T-helper 22 cell (primary cell): ENCODE measurements at places on chromosomes 2 and 18.
A peak's percentile ranks its signal among the peaks of the same experiment; 100 is the strongest.

GRCh38 chr2:60569680-60570111, 16.2 kb upstream of the BCL11A start:
- no peak for DNase-seq

DNA sequence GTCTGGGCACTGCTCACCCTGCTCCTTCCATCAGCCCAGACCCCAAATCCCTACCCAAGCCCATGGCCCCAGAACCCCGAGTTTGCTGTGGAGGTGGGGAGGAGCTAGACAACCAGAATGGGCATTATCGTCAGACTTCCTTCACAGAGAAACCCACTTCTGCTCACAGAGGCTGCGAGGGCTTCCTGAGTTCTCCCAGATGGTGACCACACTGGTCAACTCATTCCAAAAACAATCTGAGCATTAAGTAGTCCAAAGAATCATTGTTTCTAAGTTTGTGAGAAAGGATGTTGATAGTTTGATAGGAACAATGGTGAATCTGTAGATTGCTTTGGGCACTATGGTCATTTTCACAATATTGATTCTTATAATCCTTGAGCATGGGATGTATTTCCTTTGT, 60.2 kb downstream of the LRRC30 start:
- DNase-seq: no peak

- no peak for DNase-seq
Measured at GRCh38 chr2:50118905-50119702, 912.8 kb downstream of the NRXN1 start.

DNA sequence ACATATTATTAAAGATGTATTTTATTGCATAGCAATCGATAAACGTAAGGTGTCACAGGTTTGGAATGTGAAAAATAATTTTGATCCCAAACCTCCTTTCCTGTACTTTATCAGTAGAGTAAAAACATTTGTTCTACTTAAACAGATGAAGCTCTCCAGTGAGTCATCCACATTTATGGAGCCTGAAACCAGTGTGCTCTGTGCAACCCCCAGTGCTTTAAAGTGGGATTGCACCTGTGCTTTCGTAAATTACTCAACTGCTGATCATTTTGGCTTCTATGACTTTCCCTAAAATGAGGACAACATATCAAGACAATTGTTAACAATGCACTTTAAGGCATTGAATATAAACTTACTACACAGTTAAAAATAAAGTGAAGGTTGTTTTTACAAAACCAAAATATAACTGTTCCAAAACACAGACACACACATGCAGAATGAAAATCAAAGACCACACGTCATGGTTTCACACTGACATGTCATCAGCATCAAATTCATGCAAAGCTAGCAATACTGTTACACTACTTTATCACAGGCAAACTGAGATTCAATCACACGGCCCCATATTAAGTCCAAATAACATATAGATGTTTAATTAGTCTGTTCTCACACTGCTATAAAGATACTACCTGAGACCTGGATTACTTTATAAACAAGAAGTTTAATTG, 9.7 kb downstream of the TMEM18 start:
- DNase-seq: no peak

GRCh38 chr2:48148841-48149430, 242.6 kb upstream of the FBXO11 start:
- no peak for DNase-seq

- no peak for DNase-seq
Measured at GRCh38 chr2:30677231-30677630, 130.0 kb downstream of the CAPN13 start.

DNA sequence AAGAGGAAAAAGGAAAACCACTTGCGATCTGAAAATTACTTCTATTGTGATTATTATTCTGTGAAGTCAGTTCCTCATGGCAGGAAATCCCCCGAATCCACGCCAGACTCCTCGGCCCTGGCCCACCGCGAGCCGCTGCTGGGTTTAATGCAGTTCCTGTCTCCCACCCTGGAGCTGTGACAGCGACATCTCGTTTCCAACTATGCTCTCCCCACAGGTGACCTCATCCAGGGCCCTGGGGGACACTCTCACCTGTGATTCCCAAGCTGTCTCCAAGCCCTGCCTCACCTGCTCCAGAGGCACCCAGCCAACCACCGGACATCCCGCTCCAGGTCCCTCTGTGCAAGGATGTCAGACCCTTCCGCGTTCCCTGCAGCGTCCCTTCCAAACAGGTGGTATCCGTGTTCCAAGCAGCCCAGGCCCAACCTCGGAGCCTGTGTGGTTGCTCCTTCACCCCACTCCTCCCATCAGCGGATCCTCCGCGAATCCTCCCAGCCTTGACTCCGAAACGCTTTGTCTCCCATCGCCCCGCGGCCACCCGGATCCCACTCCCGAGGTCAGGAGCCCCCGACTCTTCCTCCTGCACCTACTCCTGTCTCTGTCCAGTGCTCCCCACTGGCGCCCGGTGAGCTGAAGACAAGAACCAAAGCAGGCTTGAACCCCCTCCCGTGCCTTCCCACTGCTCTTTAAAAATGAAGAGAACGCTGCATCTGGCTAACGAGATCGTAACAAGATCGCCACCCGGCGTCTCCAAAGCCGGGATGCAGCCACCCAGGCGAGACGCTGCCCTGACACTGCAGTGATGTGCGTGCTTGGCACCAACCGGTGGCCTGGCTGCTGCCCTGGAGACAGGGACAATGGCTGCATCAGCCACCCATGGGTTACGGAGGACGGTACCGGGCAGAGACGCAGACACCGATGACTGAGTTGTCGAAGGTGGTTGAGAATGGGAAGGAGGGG, 96.5 kb downstream of the NDUFA10 start:
- no peak for DNase-seq

- DNase-seq: no peak
Measured at GRCh38 chr2:9897331-9897737, 54.1 kb downstream of the TAF1B start.

- no peak for DNase-seq
Measured at GRCh38 chr2:132581991-132582738, 87.8 kb downstream of the LYPD1 start.

GRCh38 chr2:15364561-15364960, 196.6 kb downstream of the NBAS start:
- DNase-seq: no peak

- DNase-seq: no peak
Measured at GRCh38 chr2:206481056-206481455, 37.7 kb downstream of the ADAM23 start.

GRCh38 chr2:235468978-235469655, 24.7 kb upstream of the AGAP1 start:
- DNase-seq: no peak

DNA sequence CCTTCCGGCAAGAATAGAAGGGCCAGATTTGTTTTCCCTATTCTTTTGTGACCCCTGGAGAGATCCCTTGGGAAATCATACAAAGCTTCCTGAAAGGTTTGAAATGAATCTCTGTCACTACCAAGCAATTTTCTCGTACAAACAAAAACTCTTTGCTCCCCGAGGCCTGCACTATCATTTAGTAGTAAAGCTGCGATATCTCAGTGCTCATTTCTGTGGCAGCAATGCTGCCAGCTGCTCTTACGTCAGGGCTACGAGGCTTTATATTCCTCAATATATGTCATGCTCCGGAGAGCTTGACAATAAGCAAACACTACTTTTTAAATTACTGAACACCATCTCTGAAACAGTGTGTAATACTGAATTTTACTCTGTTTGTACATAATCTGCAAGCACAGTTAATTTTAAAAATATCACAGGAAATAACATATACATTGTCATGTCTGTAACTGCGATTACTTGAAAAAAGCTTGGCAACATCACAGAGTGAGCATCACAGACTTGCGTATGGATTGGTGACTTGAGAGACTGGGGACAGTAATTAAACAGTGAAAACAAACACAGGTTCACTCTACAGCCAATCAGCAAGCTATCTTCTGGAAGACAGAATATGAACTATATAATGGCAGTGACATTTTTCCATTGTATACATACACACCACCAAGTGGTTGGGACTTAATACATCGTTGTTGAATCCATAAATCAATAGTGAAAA, 403.3 kb upstream of the NETO1 start:
- no peak for DNase-seq

- no peak for DNase-seq
Measured at GRCh38 chr18:49751427-49752094, 61.8 kb downstream of the ACAA2 start.

GRCh38 chr2:204072443-204073324, 136.1 kb downstream of the ICOS start:
- peak; percentile 2 for DNase-seq

DNA sequence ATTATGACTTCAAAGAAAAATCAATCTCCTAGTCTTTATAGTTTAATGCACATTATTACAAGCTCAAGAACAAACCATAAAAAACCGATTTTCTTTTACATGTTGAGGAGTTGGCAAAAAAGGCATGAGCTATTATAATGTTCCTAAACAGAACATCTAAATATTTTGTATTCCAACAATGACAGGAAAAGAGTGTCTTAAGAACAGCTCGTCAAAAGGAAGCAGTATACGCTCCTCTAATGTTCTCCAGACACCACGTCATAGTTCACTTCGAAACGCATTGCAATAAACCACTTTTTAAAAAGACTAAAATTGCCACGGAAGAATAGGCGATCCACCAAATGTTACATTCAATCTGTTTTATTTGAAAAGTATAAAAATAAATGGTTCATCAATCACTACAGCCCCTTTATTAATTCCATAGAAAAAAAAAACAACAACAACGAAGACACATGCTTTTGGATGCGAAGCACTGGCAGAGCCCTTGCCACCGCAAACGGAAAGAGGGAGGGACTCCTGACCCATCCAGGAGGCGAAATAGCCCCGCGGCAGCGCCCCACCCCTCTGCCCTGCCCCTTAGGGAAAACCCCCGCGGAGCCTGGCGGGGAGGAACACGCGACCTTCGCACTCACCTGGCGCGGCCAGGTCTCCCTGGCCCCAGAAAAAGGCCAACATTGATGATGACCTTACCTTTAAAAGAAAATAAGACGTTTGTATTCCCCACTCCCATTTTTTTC, 45.8 kb downstream of the MBP start:
- DNase-seq: no peak

DNA sequence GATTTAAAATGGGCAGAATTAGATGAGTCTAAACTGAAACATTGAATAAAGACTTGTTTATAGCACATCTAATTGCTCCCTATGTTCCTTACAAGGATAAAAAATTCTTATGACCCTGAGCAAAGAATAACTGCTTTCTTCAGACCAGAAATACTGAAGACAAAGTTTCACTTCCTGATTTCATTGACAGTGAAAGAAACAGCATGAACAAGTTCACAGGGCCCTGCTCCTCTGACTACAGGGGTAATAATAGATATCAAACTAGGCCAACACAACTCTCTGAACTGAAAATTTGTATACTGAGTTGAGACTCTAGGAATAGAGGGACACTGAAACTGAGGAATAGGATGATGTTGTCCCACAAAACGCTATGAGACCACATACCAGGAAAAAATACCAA, 1383.3 kb upstream of the CDH2 start:
- no peak for DNase-seq

GRCh38 chr18:50956116-50956515, 11.7 kb upstream of the ELAC1 start:
- DNase-seq: no peak

GRCh38 chr2:201890453-201890852, 84.1 kb downstream of the CDK15 start:
- no peak for DNase-seq

DNA sequence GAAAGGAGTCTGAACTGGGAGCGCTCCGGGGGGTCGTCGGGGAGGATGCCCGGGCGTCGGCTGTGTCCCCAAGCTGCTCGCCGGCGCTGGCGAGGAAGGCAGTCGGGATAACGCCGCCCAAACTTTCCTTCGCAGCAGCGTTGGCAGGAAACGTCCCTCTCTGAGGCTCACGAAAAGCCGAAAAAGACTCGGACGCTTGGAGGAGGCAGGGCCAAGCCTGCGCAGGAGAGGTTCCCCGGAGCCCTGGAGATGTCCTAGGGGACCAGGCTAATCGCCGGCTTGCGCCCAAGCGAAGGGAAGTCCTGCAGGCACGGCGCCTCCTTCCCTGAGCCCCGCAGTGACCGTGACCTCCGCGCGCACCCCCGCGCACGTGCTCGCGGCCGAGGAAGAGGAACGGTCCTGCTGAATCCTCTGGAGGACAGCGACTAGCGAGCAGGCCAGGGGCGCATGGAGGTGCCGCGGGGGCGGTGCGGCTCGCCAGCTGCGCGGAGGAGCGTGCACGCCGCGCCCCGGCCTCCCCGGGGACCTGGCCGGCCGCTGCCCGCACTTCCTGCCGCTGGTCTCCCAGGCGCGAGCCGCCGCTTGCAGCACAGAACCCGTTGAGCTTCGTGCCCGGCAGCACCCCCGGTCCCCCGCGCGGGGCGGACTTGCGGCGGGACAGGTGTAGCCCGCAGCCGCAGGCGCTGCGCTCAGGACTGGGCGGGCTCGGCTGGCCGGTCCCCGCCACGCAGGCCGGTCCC, at the start of gene SH3RF3:
TSS of gene SH3RF3 (plus strand) at position 590 of the 740 bp plus-strand sequence.
- no peak for DNase-seq

- DNase-seq: no peak
Measured at GRCh38 chr18:45589356-45590035, 25.8 kb upstream of the SLC14A2 start.

GRCh38 chr2:28201671-28202180, 190.9 kb upstream of the FOSL2 start:
- no peak for DNase-seq

- DNase-seq: no peak
Measured at GRCh38 chr18:63850020-63850419, 37.5 kb upstream of the SERPINB2 start.

DNA sequence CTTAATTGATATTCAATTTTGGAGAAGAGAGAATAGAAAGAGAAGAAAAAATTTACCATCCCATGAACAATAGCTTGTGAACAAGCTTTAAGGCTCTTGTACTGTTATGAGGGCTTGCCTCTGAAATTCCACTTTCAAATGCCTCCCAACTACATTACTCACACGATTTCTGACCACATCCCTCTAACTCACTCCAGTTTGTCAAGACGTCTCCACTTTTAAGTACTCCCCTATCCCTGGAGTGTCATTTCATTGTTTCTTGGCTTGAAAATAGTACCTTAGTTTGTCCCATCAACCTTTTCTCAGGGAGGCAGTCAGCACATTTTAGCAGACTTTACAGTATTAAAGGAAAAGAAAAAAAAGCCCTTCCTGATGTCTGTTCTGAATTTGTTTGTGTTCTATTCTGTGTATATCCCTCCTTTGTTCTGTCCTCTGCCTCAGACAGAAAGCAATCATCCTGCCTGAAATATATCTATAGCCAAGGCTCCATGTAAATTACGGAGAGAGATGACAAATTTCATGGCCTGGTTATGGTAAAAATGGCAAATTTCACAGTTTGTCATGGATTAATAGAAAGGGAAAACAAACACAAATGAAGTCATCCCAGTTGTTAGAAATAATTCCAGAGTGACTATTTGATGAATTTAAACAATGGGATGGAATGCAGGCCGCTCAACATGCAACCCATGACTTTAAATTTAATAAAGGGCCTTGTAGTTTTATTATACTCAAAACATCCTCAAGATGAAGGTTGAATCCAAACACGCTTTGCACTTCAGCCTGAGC, 228.8 kb downstream of the ETAA1 start:
- DNase-seq: no peak

GRCh38 chr18:39842366-39842914, 2112.6 kb upstream of the PIK3C3 start:
- DNase-seq: no peak

GRCh38 chr2:173122936-173123335, 47.3 kb downstream of the MAP3K20 start:
- no peak for DNase-seq

- DNase-seq: no peak
Measured at GRCh38 chr18:22523481-22523880, 105.8 kb upstream of the CTAGE1 start.
